ENCODE measurements at places on chromosomes 3 and 15.

- no peak for DNase-seq
These were observed 261.4 kb upstream of the HES1 start for GRCh38 chr3:193874512-193874911.

- no peak for DNase-seq
These were observed 262.0 kb upstream of the RARB start for GRCh38 chr3:25166016-25166415.

GRCh38 chr3:194871864-194872668 lies 186.4 kb downstream of the FAM43A start:
- DNase-seq, result no peak

GRCh38 chr15:79169526-79170133 lies 79.0 kb upstream of the RASGRF1 start:
- no peak for DNase-seq

- DNase-seq, result no peak
These were observed 45.6 kb downstream of the DMXL2 start for GRCh38 chr15:51576911-51577500.

- no peak for DNase-seq
These were observed 1.1 kb upstream of the SS18L2 start for GRCh38 chr3:42589382-42590109.

GRCh38 chr15:63015618-63016017 lies 26.9 kb upstream of the TPM1 start:
- no peak for DNase-seq

GRCh38 chr15:65309882-65310418 lies 5.5 kb downstream of the RNU5B-1 start:
- DNase-seq, result no peak

- DNase-seq, result no peak
These were observed 4.9 kb upstream of the TMEM212 start for GRCh38 chr3:171838218-171838720.

GRCh38 chr3:45056608-45057301 lies 30.7 kb downstream of the CLEC3B start:
- DNase-seq, result no peak

GRCh38 chr15:51967583-51967982 lies 4.0 kb downstream of the LEO1 start:
- no peak for DNase-seq

- DNase-seq, result no peak
These were observed 53.8 kb downstream of the UBE2E2 start for GRCh38 chr3:23256741-23257435.

DNA sequence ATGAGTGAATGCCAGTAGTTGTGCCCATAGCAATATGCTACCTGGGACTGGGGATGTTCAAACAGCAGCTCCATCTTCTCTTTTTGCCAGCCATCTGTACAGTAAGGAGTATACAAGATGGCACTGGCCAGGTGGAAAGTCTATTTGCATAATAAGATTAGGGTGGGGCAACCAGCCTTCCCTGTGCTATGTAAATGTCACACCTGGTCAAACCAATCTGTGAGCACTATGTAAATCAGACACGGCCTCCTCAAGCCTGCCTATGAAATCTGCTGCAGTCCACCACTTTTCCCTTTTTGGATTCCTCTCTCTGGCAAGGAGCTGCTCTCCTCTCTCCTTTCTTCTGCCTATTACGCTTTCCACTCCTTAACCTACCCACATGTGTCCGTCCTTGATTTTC lies 53.0 kb downstream of the C3orf80 start:
- no peak for DNase-seq

DNA sequence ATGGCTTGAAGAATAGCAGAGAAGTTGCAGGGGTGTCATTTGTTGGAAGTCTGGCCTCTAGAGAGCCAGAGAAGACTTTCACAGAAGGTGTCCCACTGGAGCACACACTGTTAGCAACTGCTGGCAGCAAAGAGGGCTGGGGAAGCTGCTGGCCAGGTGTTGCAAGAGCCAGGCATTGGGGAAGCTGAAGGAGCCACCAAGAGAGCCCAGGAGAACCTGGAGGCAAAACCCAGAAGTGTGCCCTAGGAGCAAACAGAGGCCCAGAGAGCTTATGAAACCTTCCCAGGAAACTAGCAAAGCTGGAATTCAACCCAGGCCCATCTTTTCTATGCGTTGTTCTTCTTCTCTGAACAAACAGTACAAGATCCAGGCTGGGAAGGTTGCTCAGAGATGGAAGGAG lies 132.7 kb upstream of the TRIM42 start:
- no peak for DNase-seq

- no peak for DNase-seq
These were observed 30.5 kb downstream of the NEO1 start for GRCh38 chr15:73082812-73083211.

DNA sequence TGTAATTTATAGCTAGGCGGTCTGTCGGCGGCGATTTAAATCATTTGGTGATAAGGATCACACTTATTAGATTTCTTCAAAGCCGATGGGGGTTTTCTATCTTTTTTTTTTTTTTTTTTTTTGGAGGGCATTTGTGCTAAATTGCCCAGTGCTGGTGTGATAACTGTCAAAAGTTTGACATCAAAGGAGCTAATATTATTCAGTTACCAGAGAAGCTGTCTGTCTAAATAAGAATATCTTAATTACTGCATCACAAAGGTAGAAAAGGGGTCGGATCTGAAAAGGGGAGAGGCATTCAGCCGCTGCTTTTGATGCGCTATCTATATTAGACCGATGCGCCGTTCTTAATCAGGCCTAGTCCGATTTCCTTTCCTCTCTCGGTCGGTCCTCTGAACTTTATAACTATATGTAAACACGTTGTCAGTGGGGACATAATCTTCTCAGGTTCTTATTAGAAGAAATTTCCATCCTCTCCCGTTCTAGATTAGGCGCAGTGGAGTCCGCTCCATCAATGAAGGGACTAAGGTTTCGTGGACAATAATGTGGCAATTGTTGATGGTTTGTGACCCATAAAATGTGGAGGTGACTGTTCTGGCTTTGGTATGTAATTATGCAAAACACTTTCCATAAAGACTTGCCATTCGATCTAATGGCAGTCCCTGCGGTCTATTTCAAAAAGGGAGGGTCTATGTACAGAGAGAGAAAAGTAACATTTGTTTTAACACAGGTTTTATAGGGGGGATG lies 31.7 kb downstream of the NR2F2 start:
- no peak for DNase-seq
